Cardiac ventricle fibroblast (primary cell): ENCODE measurements at places on chromosomes 1 and 21. TPM values are rescaled to one million over a fixed set of nuclear protein-coding genes. Genes with fewer than 3 reads are reported as not detected.

FCRL3 gene
- total RNA-seq = not detected in 2 replicates

CYP2J2 gene
- total RNA-seq = 0.10 and 0.37 TPM in 2 replicates

NBPF4 gene
- total RNA-seq = not detected in 2 replicates

SH2D1B gene
- not detected in 2 replicates for total RNA-seq

MR1 gene
- 20.7 and 23.2 TPM in 2 replicates for total RNA-seq

BSND gene
- not detected in 2 replicates for total RNA-seq

OXCT2 gene
- total RNA-seq = 0.12 and 0.49 TPM in 2 replicates

S100A14 gene
- not detected in 2 replicates for total RNA-seq

CHD1L gene
- total RNA-seq = 14.7 and 16.0 TPM in 2 replicates
